Stimulated activated CD4-positive, alpha-beta T cell treated with anti-CD3 and anti-CD28 coated beads, Interleukin-1b, Interleukin-23, amount 100 ng/mL, for 1 hour (primary cell): ENCODE measurements at places on chromosomes 5 and 9.

DNA sequence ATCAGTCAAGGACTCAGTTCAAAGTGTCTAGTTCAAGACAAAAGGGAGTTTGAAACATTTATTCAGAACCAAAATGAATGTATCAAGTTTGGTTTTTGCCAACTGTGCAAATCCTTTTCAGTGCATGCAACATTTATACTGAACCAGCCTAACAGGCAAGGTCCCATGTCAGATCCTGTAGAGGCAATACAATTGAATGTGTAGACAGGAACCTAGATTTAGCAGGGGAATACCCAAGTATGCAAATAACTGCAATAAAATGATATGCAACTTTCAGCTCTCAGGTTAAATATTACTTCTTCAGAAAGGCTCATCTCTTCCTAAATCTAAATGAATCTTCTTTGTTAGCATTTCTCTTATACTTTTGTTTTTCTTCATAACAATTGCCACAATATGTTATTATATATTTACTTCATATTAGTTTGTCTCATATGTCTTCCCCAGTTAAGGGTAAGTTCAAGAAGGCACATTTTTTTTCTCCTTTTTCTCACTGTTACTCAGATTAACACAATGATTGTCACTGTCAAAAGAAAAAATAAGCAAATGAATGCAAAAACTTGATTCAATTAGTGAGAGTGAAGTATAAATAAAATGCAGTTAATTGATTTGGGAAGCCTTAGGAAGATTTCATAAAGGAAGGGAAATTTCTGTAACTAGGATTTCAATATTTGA lies 163.9 kb upstream of the RASA1 start:
- no peak for DNase-seq

- no peak for DNase-seq
Measured at GRCh38 chr5:57186194-57186593, 12.3 kb downstream of the GPBP1 start.

DNA sequence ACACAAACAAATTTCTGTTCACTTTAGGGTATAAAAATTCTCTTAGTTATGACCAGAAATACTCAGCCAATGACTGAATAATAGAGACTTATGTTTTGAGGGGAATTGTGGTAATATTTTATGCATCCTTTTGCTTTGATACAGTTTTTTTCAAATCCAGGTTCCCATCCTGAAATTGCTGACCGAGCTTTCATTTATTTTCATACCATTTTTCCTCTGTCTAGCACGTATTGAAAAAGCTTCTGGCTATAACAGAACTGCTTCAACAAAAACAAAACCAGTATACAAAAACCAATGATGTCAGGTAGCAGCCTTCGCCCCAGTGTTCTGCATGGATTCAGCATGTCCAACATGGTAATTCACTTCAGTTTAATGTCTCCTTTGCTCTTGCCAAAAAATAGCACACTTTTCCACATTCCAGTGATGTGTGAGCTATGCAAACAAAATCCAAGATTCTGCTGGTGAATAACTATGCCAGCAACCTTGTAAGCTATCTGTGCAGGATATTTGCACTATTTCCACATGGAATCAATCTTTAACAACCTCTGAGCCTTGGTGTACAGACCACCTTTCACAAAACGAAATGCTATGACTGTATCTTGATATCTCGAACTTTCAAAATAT lies 22.0 kb downstream of the CCNH start:
- no peak for DNase-seq

DNA sequence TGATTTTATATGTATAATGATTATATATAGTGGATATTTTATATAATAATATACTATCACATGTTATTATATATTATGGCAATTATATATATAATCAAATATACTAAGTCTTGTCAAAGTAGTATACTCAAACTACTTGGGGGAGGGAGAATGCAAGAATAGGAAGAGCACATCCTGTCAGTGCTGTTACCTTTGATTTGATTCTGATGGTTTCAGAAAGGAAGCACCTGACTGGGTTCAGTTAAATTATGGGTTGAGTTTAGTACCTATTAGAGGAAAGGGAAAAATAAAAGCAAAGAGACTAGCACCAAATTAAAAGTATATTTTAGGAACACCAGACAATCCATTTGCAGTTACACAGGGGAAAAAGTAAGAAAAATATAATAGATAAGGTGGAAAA lies 107.6 kb downstream of the GRIA1 start:
- DNase-seq: no peak
